ENCODE measurements at places on chromosomes 6 and 20.
A peak's percentile ranks its signal among the peaks of the same experiment; 100 is the strongest.

DNA sequence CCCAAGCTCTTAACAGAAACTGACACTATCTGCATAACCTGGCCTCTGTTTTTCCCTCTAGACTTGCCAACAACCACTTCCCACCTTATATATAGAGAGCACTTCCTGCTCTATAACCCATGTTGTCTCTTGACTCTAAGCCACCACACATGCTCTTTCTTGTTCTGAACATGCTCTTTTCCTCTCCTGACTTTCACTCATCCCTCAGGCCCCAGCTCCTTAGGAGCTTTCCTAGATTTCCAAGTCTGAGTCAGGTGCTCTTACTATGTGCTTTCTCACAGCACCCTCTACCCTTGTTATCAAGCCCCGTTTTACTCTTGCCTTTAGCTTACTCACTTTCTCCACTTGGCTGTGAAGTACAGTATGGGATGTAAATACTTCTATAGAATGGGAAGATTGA, 143.9 kb upstream of the EYA4 start:
- DNase-seq = no peak

GRCh38 chr6:6924708-6925107, 183.1 kb upstream of the RREB1 start:
- no peak for DNase-seq

- no peak for DNase-seq
Observed at GRCh38 chr6:153044295-153044694, 41.8 kb upstream of the MTRF1L start.

DNA sequence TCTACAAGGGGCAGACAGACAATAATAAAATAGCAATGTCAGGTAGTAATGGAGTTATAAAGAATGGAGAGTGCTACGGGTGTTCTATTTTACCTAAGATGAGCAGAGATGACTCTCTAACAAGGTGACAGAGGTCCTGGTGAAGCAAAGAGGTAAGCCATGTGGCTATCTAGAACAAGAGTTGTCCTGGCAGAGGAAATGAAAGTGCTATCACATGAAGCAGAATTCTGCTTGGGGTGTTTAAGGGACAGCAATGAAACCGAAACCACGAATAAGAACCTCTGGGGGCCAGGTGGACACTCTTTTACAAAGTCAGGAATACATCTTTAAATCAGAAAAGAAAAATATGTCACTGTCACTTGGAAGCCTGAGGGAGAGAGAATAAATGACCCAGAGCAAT, 37.9 kb upstream of the IRAK1BP1 start:
- DNase-seq = no peak

GRCh38 chr6:6131492-6132109, 124.9 kb upstream of the NRN1 start:
- DNase-seq = no peak

DNA sequence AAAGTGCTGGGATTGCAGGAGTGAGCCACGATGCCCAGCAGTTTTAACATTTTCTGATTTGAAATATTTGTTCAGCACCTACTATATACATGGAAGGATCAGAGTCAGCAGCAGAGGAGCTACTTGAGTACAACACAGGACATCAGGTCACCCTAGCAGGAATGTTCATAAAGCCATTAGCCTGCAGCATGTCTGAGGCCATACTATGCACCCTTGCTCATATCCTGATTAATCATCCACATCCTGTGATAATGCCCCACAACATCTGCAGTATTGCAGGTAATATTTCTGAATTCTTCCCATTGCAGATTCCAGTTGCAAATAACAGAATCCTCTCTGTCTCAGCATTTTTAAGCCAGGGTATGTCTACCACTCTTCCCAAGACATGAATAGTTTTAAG, 171.0 kb upstream of the PRND start:
- no peak for DNase-seq

DNA sequence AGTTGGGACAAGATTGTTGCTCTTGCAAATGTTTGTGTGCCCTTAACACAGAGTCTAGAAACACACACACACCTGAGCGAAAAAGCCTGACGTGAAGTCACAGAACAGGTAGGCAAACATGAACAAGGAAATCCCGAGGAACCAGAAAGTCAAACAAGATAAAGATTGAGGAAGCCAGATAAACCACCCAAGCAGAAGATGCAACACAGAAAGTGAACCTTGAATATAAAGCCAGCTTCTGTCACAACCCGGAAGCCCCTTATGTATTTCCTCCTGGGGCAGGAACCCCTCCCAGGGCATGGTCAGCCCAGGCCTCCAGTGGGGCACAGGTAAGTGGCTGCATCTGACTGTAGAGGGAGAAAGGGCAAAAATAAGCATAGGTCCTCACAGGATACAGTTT, 158.2 kb upstream of the SUPT3H start:
- DNase-seq = no peak

- no peak for DNase-seq
Observed at GRCh38 chr6:32867022-32867477, 13.1 kb downstream of the PSMB9 start.

GRCh38 chr20:56222945-56223344, 25.6 kb upstream of the MC3R start:
- no peak for DNase-seq

- DNase-seq = no peak
Observed at GRCh38 chr6:40276141-40276540, 311.0 kb downstream of the LRFN2 start.

- no peak for DNase-seq
Observed at GRCh38 chr20:56212091-56212490, 36.4 kb upstream of the MC3R start.

GRCh38 chr20:20699144-20699543, 13.3 kb downstream of the RALGAPA2 start:
- DNase-seq = no peak

- DNase-seq = peak; percentile 91
Observed at GRCh38 chr6:33298773-33299236, at the start of gene RGL2. Gene RGL2, minus strand, starts transcription at chr6:33298942. Its CDS starts 332 bp downstream, at chr6:33298610.

- no peak for DNase-seq
Observed at GRCh38 chr6:69069881-69070280, 434.8 kb downstream of the ADGRB3 start.

DNA sequence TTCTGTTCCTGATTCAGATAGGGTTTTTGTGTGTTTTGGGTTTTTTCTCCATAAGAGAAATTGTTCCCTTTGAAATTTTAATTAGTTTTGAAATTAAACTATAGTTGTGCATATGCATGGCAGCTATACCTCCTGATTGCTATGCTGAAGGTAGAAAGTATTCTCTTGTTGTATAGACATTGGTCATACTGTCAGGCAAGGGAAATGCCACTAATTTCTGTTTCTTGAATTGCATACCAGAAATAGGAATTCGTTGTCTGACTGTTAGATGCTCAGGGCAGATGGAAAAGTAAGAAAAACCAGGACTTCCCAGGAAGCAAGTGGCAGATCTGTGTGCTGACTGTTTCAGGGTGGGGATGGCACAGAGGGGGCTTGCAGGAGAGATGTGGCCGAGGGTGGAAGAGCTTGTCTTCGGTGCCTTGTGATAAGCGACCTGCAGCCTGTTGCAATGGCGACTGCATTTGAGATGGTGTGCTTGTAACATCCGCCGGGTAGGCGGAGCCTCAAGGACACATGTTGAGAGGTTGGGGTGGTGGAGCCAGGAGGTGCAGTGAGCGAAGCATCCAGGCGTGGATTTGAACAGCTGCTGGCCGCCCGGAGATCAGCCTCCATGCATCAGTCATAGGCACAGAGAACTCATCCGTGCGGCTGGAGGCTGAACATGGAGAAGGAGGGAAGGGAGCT, 42.8 kb downstream of the RREB1 start:
- peak; percentile 71 for DNase-seq

DNA sequence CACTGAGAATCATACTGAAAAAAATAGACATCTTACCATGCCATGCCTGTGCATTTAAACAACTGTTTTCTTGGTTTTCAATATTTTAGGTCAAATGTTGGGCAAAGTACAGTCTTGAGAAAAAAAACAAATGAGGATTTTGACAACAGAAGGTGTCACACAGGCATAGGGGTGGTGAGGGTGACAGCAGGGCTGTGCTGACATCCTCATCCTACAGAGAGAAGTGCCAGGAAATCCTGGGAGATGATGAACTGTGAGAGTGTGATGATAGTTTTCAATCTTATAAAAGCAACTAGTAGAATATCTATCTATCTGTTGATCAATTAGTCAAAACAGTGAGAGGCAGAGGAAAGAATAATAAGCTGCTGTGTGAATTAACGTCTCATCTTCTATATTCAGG, 23.9 kb downstream of the CST8 start:
- no peak for DNase-seq

GRCh38 chr20:3646651-3647050, 16.5 kb downstream of the GFRA4 start:
- DNase-seq = no peak

GRCh38 chr6:24227556-24227955, 101.5 kb downstream of the NRSN1 start:
- DNase-seq = no peak

DNA sequence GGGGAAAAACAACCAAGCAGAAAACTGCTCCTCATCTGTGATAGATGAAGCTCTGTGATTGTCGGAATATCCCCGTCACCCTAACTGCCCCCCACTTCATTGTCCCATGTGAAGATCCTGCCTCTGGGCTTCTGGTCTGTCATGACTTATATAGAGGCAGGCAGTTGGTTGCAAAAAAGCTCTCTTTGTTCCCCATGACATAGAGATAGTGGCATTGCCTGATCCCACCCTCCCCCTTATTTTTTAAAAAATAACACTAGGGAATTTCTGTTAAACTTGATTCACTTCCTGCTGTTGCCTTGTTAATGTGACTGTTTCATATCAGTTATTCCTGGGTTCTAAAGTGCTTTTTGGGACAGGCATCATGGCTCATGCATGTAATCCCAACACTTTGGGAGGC, 203.1 kb downstream of the JARID2 start:
- DNase-seq = no peak

DNA sequence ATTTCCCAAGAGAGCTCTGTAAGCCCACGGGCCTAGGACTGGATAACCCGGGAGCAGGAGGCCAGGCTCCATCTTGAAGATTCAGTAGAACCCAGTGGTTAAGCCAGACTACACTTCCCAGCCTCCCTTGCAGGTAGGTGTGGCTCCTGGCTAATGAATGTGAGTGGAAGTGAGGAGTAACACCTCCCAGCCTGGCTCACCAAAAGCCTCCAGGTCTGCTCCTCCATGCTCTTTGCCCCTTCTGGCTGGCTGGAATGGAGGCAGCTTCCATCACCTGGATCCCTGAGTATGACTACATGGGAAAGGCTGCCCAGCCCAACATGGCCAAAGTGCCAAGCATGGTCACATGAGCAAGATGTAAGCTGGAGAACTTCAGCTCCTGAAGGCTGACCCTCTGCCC, 9.7 kb downstream of the LRRN4 start:
- no peak for DNase-seq

GRCh38 chr6:78607189-78607588, 260.2 kb upstream of the IRAK1BP1 start:
- no peak for DNase-seq

- no peak for DNase-seq
Observed at GRCh38 chr6:21468461-21468860, 125.1 kb upstream of the SOX4 start.

DNA sequence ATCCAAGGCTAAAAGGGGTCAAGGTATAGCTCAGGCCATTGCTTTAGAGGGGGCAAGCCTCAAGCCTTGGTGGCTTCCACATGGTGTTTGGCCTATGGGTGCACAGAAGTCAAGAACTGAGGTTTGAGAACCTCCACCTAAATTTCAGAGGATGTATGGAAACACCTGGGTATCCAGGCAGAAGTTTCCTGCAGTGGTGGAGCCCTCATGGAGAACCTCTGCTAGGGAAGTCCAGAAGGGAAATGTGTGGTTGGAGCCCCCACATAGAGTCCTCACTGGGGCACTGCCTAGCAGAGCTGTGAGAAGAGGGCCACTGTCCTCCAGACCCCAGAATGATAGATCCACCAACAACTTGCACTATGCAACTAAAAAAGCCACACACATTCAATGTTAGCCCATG, 678.7 kb upstream of the ADGRB3 start:
- DNase-seq = no peak

DNA sequence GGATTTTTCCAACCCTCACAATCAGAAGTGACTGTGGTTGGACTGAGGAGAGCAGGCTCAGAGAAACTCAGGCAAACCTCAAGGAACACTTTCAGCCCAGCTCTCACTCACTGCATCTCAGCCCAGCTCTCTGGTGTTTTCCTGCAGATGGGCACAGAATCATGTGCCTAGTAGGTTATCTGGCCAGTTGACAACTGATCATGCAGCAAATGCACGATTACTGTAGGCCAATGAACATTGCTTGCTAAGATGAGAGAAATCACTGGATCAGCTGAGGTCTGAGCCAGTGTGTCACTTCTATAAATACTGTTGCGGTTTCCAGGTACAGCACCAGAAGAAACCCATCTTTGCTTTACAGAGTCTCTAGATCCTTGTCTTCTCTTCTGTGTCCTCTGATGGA, 540.5 kb downstream of the CD83 start:
- DNase-seq = no peak

- DNase-seq = no peak
Observed at GRCh38 chr6:36657942-36658544, 20.5 kb upstream of the CDKN1A start.

- no peak for DNase-seq
Observed at GRCh38 chr20:6579824-6580223, 187.7 kb upstream of the BMP2 start.

Data from left lung (tissue), 14 donors.